ENCODE measurements at places on chromosomes 3 and 15.

DNA sequence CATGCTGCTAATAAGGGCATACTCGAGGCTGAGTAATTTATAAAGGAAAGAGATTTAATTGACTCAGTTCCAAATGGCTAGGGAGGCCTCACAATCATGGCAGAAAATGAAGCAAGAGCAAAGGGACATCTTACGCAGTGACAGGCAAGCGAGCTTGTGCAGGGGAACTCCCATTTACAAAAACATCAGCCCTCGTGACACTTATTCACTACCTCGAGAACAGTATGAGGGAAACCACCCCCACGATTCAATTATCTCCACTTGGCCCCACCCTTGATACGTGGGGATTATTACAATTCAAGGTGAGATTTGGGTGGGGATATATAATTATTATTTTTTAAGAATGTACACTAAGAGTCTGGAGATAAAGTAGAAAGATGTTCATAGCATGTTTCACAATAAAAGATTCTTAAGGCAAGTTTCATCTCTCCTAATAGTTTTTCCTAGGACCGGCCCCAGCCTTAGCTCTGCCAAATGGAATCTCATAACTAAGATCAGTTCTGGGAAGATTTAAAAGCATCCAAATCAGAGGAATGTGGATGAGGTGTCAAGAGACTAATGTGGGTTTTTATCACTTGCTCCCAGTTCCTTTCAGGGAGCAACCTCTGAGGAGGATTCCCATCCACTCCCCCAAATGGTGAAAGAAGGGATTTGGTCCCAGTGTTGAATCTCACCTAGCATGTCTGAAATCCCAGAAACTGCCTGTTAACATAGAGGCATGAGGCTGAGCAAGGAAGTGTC is 221.0 kb downstream of the ZMAT3 start:
- no peak for DNase-seq

DNA sequence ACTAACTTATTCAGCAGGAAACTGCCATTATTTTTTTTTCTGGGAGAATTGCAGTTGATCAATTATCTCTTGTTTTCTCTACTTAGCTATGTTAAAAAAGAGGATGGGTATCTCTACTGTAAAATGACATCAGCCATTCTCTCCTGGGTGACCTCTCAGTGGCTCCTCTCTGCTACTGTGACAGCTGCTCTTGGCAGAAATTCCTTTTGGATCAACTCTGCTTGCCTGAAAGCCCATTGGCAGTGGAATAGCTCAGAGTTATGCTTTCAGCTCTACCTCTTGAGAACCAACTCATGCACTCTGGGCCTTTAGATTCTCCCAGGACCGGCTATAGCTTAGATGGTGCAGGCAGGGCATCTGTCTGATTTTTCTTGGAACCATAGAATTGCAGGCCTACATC is 99.9 kb upstream of the GAP43 start:
- DNase-seq, result no peak

DNA sequence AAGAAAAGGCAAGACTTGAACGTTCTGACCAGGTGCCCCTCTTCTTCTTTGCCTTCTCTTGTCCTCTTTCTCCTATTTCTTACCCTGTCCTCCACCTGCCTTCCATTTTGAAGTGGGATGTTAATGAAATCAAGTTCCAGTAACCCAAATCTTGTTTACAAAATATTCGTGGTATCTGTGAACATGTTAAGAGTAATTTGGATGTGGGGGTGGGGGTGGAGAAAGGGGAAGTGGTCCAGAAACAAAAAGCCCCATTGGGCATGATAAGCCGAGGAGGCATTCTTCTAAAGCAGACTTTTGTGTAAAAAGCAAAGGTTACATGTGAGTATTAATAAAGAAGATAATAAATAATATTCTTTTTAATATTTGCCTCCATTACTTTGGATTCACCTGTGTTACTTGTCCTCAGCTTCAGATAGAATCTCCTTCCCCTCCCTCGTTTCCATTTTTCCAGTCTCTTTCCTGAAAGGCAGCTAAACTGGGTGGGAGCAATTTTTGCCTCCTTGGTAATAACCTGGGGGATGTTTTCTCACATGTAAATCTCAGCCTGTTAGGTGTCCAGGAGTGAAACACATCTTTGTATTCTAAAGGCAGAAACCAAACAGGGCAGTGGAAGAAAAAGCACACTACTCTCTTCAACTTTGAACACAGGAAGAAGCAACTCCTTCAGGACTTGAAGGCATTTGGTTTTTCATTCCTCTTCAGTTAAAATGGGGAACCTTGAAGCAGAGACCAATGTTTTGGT is 3.2 kb downstream of the CHST2 start:
- DNase-seq, result no peak

GRCh38 chr3:12886106-12886679 is 44.8 kb upstream of the RPL32 start:
- DNase-seq, result no peak

DNA sequence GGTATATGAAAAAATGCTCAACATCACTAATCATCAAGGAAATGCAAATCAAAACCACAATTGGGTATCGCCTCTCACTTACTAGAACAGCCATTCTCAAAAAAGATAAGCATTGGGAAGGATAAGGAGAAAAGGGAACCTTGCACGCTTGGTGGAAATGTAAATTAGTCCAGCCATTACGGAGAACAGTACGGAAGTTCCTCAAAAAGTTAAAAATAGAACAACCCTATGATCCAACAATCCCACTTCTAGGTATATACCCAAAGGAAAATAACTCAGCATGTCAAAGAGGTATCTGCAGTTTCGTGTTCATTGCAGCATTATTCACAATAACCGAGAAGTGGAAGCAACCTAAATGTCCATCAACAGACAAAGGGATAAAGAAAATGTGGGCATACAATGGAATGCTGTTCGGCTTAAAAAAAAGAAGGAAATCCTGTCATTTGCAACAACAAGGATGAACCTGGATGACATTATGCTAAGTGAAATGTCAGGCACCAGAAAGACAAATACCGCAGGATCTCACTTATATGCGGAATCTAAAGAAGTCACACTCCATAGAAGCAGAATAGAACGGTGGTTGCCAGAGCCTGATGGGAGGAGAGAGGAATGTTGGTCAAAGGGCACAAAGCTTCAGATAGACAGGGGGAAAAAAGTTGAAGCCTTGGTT is 11.7 kb upstream of the CMTM7 start:
- no peak for DNase-seq

- DNase-seq, result no peak
Measured at GRCh38 chr3:56772952-56773938, 28.5 kb downstream of the ARHGEF3 start.

DNA sequence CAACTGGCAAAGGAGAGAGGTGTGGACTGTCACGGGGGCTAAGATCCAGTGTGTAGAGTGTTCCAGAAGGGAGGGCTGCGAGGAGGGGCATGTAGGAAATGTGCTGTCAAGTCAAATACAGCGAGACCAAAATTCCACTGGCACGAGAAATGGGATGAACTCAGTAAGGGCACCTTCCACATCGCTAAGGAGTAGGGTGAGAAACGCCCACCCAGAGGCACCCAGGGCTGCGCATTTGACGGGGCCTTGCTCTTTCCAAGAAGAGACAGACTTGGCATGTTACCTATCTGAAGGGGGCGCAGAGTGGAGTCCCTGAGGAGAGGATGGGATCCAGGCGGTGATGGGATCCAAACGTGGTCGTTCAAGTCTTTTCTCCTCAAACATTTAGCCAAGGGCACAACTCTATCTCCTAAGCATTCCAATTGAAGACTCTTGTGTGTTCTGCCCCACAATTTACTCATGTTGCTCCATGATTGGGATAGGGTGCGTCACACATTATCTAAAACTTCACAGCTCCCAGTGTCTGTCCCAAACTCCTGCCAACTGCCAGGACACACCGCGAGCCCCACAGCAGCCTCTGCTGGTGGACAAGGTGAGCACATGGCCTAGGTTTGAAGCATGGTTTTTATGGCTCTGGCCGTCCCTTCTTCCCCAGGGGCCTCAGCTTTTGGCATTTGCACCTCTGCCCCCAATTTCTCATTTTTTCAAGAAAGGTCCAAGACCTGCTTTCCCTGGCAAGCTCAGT is 7.6 kb downstream of the SELENOS start:
- no peak for DNase-seq

GRCh38 chr15:90075420-90076289 is 26.6 kb downstream of the IDH2 start:
- no peak for DNase-seq

GRCh38 chr3:111861391-111861790 is 2.3 kb downstream of the PHLDB2 start:
- no peak for DNase-seq

GRCh38 chr3:162302983-162303624 is 806.5 kb downstream of the OTOL1 start:
- no peak for DNase-seq

- DNase-seq, result no peak
Measured at GRCh38 chr3:14774431-14774830, 44.3 kb upstream of the FGD5 start.

- DNase-seq, result no peak
Measured at GRCh38 chr3:133542871-133543270, 30.6 kb upstream of the CDV3 start.

DNA sequence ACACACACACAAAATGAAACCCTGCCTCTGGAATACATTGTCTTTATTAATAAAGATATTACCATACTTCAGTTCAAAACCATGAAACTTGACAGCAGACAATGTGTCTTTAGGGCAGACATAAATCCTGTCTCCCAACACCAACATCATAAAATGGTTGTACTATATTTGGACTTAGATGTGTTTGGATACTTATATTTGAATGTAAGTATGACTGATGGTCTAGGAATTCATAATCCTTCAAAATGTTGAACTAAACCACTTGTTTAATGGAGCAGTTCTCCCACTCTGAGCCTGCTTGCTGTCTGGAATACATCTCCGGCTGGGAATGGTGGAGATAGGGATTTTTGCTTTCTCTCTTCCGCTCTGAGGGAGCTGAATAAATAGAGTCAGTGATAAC is 10.6 kb downstream of the FBN1 start:
- DNase-seq, result no peak

DNA sequence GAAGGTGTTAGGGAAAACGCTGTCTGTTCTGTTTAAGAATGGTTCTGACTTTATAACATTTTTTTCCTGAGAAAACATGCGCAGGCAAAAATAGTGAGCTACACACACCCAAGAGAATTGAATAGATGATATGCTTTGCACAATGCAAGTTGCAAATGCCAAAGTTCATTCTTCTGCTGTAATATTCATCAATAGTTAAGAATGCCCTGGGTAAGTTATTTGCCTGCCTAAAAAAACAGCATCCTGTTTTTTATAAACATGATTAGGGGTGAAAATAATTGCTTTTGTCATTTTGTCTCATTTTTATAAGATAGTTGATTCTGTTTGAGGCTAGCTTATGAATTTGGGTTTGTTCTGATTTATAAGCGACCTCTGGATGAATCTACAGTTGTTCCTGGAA is 99.4 kb downstream of the DTWD1 start:
- DNase-seq, result no peak

GRCh38 chr3:121768452-121768851 is 18.9 kb upstream of the GOLGB1 start:
- no peak for DNase-seq

- DNase-seq, result no peak
Measured at GRCh38 chr3:54932606-54933005, 4.7 kb upstream of the LRTM1 start.

DNA sequence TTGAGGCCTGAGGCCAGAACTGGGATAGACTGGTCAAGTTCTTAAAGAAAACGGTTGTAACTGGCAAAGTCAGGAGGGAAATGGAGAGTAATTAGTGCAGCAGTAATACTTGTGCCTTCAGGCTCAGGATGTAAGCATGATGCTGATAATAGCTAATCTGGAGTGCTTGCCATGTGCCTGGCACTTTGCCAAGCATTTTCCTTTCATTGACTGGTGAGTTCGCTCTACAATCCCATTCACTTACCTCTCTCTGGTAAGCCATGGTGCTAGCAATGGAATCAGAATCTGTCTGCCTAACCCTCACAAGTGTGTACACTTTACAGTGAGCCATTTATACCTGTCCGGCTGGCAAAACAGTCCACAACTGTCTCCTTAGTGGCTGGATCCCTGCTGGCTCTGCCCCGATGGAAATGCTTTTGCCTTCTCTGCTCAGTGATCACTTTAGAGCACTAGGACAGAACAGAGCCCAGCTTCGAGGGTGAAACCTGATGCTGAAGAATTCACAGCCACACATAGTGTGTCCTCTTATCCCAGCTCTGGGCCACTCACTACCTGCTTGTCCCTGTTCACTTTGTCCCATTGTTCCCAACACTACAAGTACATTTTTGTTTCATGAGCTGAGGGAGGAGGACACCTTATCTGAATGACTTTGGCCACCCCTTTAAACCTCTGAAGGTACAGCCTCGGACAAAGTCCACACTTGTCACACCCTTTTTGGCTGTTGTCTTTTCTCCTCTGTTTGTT is 10.3 kb downstream of the CHP1 start:
- no peak for DNase-seq

DNA sequence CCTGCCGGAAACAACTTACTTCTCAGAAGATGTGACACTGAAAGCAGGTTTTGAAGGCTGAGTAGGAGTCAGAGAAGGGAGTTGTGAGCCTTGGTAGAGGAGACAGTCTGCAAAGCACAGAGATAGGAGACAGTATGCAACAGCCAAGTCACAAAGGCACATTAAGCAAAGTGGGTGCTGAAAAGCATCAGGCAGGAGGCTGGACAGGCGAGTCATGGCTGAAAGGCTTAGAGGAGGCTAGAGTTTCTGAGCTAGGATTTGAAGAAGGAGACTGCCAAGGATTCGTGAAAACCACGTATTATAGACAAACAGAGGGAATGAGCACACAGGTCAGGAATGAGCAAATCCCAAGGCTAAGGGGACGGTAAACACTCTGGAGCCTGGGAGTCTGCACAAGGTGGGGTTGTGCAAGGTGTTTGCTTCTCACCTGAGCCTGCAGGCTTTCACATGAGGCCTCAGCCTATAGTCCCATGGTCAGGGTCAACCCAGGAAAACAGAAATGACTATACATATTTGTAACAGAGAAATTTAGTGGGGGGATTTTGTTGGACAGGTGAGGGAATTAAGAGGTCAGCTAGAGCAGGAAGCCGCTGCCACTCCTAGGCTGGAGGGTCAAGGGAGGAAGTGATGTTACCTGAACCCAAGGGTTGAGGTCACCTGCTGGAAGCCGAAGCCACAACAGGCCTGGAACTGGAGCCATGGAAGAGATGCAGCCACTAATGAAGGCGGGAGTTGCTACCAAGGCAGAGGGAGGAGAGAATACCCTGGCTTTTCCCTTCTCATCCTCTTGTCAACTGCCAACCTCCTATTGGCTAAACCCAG is 23.1 kb upstream of the TRIM71 start:
- no peak for DNase-seq

GRCh38 chr3:194632809-194633348 is 340 bp downstream of the TMEM44 start:
- DNase-seq, result no peak

GRCh38 chr3:142319094-142319493 is 93.7 kb upstream of the GK5 start:
- DNase-seq, result no peak

DNA sequence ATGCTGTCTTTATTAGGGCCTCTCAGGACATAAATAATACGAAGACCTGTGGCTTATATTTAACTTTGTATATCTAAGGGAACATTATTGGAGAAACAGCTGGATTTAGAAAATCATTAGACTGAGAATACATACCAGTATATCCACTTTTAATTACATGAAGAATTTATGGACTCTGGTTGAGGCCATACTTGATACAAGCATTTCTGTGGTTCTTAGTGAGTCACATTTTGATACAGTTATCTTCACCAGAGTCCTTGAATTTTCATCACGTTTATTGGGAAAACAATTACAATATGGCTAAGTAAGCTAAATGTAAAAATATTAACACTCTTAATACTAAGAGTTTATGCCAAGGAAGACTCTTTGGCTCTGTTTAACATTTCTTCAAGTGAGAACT is 9.9 kb downstream of the KIF23 start:
- DNase-seq, result no peak
